ENCODE measurements at places on chromosomes 13 and 19.

DNA sequence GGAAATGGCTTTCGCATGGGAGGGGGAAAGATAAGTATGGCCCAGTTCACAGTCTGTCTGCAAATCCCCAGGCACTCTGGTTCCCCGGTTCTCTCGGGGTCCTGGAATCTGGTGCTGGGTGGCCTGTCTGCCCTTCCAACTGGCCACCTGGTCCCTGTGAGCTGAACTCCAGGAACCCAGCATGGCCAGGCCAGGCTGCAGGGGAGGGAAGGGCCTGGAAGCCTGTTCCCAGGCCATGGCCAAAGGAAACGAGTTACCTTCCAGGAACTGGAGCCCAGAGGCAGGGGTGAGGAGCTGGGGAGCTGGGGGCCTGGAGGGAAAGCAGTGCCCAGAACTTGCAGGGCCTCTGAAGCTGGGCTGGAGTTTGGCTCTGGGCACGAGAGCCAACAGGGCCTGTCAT, 19.1 kb upstream of the PNMA8C start:
- DNase-seq: no peak

GRCh38 chr19:58229255-58229639, 533 bp downstream of the ZNF544 start:
- no peak for DNase-seq

- DNase-seq: no peak
Measured at GRCh38 chr19:43300876-43301765, 31.8 kb upstream of the PSG9 start.

DNA sequence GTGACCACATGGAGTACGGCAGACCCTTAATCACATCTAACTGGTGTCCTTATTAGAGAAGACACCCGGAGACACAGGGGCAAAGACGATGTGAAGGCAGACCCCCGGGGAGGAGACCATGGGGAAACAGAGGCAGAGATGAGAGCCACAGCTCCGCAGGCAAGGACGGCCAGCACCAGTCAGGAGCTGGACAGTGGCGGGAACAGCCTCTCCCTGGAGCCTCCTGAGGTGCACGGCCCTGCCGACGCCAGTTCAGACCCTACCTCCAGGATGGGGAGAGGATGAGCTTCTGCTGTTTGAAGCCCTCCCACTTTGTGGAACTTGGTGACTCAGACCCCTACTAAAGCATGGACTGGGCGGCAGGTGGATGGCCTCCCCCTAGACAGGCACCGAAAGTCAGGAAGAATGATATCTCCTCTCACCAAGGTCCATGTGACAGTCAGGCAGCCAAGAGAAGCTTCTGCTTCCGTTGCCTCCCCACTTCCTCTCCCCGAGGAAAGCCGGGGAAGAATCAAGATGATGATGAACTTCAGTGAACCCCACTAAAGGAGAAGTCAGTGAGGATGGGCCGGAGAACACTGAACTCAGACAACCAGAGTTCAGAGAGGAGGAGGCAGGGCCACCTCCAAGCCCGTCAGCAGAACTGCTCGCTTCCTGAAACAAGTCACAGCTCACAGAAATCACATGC, 25.4 kb downstream of the RAB20 start:
- no peak for DNase-seq

DNA sequence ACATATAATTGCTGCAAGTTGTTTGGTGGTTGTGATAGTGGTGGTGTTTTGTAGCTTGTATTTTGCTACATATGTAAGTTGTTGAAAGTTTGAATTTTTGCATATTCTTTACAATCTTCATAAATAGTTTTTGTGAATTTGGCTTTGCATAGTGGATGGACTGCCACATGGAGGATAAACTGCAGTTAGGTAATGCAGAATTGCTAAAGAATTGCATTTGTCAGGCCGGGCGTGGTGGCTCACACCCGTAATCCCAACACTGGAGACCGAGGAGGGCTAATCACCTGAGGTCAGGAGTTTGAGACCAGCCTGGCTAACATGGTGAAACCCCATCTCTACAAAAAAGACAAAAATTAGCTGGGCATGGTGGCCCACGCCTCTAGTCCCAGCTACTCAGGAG, 111.9 kb downstream of the ZAR1L start:
- DNase-seq: no peak

DNA sequence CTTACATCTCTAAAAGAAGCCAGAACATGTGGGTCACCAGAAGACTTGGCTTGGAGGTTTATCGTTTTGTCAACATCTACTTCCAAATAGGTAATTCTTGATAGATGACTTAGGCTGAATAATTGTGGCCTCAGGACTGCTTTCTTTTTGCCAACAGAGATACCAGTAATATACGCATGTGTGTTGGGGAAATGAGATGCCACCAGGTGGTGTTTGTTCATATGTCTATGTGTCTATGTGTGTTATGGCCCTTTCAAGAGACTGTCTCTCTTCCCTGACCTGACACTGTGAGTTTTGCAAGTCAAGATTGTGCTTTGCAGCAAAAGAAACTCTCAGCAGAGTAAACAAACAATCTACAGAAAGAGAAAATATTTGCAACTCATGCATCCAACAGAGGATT, 31.6 kb upstream of the METTL21C start:
- no peak for DNase-seq

- no peak for DNase-seq
Measured at GRCh38 chr13:21355304-21355703, 103.8 kb downstream of the ZDHHC20 start.

Data from activated CD4-positive, alpha-beta T cell treated with anti-CD3 and anti-CD28 coated beads, Interleukin-2, amount 50 U/mL, for 24 hours (primary cell).